ENCODE measurements at places on chromosomes 16 and 17.

GRCh38 chr17:30413109-30413508 is 34.4 kb downstream of the CPD start:
- DNase-seq, result no peak

DNA sequence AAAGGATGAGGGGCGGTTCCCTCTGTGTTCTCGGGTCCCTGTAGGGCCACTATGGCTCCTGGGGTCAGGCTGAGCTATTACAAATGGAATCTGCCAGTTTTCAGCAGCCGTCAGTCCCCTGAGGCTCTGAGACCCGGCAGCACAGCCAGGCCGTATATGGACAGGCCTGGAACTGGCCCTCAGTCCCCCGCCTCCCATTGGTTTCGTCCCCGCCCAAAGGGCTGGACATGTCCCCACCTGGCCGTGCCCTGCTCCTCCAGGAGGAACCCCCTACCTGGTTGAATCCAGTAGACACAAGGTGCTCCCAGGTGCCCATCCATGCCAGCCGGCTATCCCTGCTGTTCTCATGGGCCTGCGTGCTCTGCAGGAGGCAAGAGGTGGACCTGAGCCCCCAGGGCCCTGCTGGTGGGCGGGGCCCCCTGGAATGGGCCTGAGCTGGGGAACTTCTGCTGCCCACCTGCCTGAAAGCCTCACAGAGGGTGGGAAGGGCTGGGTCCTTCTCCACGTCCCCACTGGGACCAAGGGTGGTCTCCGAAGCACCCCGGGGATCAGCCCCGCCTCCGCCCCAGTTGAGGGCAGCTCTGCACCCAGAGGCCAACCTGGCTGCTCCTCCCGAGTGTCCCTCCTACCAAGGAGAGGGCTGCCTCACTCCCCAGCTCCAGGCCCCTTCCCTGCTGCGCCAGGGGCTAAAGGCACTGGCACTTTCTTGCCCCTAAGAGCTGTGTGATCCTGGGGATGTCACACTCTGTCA is 16.8 kb downstream of the VASN start:
- DNase-seq, result no peak

GRCh38 chr17:74597069-74597790 is 5.1 kb upstream of the CD300LD start:
- no peak for DNase-seq

- no peak for DNase-seq
Measured at GRCh38 chr16:11836650-11837244, 14.6 kb downstream of the RSL1D1 start.

- DNase-seq, result no peak
Measured at GRCh38 chr16:49108611-49109010, 173.0 kb downstream of the CBLN1 start.

DNA sequence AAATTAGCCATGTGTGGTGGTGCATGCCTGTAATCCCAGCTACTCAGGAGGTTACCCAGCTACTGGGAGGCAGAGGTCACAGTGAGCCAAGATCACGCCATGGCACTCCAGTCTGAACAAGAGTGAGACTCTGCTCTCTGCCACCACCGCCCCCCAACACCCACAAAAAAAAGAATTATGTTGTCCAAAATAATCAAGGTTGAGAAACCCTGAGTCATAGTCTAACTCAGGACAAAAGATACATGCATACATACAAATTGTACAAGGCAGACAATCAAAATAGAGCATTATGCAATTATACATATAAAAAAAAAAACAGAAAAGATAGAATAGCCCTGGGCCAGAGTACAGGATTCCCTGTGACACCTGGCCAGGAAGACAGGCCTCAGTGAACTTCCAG is 6.6 kb upstream of the KPNB1 start:
- DNase-seq, result no peak

GRCh38 chr17:19958023-19958422 is 19.6 kb downstream of the AKAP10 start:
- DNase-seq, result no peak

GRCh38 chr17:44122816-44123355 is 555 bp downstream of the HDAC5 start:
- no peak for DNase-seq

GRCh38 chr16:84680165-84680842 is 19.5 kb upstream of the USP10 start:
- no peak for DNase-seq

DNA sequence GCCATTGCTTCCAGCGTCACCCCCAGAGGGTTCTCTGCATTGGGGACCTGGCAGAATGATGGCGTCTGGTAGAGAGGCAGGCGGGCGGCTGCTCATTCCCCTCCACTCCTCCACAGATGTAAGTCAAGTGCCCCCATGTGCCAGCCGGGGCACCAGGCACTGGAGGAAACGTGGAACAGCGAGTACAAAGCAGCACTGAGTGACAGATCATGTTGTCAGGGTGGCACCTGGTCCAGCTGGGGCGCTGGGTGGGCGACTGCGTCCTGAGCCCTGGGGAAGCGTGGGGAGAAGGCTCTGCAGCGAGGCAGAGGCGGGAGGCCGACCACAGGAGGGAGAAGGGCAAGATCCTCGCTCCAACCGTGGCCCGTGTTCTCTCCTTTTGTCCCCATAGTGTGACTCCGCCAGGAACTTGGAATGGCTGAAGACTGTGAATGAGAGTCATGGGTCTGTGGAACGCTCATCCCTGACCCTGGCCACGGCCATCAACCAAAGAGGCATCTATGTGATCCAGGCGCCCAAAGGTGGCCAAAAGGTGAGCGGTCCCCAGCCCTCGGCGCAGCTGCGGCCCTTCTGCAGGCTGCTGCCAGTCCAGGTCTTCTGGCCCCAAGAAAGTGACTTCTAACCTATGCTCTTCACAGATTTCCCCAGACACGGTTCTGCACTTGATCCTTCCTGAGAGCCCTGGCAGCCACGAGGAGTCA is 76.7 kb downstream of the RNF213 start:
- DNase-seq, result no peak

DNA sequence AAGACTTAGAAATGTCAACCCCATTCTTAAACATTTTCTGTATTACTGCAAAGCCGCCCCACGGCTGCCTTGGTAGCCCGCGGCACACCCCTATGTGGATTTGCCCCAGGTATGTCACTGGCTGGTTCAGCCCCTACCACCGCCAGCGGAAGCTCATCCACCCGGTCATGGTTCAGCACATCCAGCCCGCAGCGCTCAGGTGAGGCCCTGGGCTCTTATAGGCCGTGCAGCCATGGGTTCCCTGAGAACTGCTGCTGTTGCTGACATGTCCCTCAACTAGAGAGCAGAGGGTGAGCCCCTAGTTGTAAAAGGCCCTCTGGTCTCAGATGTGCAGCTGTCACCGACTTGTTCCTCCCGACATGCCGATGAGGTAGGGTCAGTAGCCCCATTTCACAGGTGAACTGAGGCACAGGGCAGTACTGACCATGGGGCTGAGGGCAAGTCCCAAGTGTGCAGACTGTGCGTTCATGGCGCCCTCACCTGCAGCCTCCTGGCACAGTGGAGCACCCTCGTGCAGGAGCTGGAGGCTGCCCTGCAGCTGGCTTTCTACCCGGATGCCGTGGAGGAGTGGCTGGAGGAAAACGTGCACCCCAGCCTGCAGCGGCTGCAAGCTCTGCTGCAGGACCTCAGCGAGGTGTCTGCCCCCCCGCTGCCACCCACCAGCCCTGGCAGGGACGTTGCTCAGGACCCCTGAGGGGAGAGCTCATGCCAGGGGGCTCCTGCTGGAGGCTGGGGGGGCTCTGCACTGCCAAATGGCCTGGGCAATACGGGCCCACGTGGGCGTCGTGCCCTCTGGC is 8.7 kb downstream of the CYBC1 start:
- DNase-seq, result no peak

GRCh38 chr17:17757956-17758845 is 76.9 kb downstream of the RAI1 start:
- no peak for DNase-seq

GRCh38 chr17:12826431-12826830 is 37.1 kb downstream of the ARHGAP44 start:
- DNase-seq, result no peak

DNA sequence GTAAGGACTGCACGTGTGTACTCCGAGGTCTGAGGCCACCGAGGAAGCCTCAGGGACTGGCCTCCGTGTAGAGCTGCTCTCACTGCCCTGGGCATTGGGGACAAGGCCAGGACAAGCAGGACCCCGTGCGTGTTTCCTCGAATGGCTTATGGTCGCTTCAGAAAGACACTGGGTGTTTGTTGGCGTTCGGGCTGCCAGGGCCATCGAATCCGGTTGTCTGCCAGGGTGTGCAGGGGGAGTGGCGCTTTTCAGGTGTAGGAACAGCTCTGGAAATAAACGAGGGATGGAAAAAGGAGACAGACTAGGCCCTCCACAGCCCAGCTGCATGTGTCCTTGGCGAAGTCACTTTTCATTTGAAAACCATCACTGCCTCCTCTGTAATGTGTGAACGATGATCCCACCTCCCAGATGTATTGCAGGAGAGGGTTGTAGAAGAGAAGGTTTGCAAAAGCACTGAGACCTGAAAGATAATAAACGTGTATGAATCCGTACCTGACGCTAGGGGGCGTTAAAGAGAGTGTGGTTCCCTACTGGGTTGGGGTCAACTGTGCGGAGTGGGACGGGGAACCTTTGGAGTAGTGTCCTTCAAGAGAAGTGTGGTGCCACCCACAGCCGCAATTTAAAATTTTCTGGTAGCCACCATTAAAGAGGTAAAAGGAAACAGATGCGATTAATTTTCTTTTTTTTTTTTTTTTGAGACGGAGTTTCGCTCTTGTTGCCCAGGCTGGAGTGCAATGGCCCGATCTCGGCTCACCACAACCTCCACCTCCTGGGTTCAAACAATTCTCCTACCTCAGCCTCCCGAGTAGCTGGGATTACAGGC is 2.1 kb upstream of the ZSCAN10 start:
- no peak for DNase-seq

DNA sequence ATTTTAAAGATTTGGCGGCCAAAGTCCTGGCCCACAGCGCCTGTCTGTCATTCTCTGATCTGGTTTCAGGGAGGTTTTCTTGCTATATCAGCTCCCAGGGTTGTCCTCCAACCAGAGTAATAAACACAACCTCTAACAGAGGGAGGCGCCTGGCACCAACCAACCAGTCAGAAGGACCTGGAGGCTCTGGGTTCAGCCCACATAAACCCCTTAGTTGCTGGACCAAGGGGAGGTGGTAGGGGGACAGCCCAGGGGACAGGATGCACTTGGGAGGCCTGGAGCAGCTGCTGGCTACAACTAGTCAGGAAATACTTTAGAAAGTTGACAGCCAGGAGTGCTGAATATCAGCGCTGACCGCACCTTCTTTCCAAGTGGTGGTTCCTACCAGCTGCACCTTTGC is 41.7 kb upstream of the CDRT4 start:
- no peak for DNase-seq

GRCh38 chr16:3744018-3744417 is 26.7 kb upstream of the TRAP1 start:
- no peak for DNase-seq

DNA sequence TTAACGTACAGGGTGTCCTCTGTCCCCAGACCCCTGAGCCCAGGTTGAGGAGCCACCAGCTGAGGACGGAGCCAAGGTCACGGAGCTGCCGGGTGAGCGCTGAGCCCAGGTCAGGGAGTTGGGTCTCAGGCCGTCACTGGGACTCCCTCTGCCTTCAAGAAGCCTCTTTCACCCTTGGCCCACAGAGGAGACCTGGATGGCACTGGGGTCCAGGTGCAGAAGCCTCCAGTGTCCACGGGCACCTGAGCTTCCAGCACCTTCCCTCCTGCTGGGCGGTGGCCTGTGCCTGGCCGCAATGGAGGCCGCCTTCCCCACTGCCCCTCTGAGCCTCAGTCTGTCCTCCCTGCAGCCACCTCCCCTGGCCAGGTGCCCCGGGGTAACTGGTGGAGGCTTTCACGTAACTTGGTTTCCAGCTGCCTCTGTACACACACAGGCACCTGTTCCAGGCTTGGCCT is 31.6 kb upstream of the CDH15 start:
- DNase-seq, result no peak

GRCh38 chr16:87435372-87436224 is 43.5 kb downstream of the MAP1LC3B start:
- no peak for DNase-seq

- DNase-seq, result no peak
Measured at GRCh38 chr16:54585094-54585997, 298.8 kb upstream of the IRX3 start.

DNA sequence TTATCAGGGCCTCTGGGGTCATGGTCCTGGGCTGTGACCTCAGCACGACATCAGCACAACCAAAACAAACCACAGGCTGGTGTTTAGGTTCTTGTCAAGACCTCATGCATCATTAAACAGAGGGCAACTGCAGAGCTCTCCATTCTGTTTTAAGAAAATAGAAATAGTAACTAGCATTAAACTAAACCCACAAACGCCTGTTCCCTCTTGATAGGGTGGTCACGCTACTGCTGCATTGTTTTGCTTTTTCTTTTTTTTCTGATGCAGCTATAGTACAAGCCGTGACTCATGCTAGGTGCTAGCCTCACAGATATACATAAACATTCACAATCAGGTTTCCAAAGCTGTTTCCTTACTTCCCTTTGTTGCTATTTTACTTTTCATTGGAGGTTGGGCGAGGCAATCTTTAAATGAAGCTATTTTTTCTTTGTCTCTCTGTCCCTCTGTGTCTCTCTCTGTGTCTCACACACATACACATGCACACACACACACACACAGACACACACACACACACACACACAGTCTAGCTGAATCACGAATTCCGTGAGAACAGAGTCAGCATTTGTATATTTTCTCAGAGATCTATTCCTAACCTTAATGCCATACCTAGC is 310.3 kb downstream of the CDH13 start:
- DNase-seq, result no peak

- DNase-seq, result no peak
Measured at GRCh38 chr16:86898386-86898785, 320.0 kb downstream of the FOXL1 start.

- DNase-seq, result no peak
Measured at GRCh38 chr16:89931305-89931896, 8.3 kb downstream of the TUBB3 start.

- DNase-seq, result no peak
Measured at GRCh38 chr16:12403746-12404658, 399.7 kb downstream of the CPPED1 start.

DNA sequence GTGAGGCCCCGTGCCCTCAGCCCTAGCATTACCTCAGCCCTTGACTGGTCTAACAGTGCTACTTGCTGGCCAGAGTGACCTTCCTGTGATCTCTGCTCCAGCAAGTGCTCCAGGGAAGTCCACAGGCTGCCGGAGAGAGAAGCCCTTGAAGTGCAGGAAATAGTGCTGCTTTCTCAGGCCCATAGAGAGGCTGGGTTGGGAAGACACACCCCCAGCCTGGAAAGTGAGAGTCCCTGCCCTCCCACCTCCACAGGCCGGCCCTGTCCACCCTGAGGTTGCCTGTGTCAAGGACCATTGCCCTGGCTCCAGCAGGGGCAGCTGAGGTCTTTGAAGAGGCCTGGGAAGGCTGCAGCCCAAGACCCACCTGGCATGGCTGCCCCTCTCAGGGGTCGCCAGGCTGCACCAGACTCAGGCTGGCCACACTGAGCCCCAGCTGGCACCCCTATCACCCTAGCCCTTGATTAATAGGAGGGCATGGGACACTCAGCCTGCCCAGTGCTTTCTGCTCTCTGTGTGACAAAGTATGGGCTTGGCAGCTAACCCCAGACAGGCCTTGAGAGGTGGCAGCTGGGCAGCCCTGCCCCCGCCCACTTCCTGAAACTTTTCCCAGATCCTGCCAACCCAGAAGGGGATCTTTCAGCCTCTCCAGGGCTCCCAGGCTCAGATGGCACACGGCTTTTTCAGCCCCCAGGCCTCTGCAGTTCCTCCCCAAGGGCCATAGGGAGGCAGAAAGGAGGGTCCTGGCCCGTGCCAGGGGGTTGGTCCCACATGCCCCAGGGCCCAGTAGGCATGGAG is 21.7 kb downstream of the ATP6V0D1 start:
- DNase-seq, result no peak
